ENCODE measurements at places on chromosomes 1 and 21. TPM values are rescaled to one million over a fixed set of nuclear protein-coding genes. Genes with fewer than 3 reads are reported as not detected.

DNA sequence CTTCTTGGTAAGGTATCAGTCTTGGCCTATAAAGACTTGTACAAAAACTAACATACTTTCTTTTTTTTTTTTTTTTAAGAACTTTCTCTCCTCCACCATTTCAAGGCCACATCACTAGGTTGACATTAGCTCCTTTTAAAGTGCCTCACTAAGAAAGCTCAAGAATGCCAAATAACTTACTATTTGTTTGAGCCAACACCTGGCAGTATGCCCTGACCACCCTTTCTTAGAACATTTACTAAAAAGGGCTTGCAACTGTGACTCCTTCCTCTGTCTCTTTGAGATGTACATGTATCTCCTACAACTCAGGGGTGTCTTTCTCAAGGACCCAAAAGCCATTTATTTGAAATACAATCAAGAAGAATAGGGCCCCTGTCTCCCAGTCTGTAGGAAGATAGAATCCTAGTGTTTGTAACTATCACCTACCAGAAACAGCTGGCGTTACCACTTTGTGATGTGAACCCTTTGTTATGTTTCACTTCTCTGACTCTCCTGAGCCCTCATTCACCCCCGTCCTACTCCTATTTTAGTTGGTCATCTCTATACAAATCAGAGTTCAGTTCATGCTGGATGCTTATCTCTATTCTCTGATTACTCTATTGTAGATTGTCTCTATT lies 12.2 kb upstream of the SAMD13 start:
- no peak for DNase-seq

GRCh38 chr1:240495601-240496000 lies 116.4 kb downstream of the GREM2 start:
- no peak for DNase-seq

OLFM3 gene
- 0.29 TPM for total RNA-seq

CD2 gene
- not detected for total RNA-seq

SYT6 gene
- total RNA-seq = 77.2 TPM

GRCh38 chr21:33402001-33402979 lies 923 bp upstream of the IFNGR2 start:
- DNase-seq = peak; percentile 60

DNA sequence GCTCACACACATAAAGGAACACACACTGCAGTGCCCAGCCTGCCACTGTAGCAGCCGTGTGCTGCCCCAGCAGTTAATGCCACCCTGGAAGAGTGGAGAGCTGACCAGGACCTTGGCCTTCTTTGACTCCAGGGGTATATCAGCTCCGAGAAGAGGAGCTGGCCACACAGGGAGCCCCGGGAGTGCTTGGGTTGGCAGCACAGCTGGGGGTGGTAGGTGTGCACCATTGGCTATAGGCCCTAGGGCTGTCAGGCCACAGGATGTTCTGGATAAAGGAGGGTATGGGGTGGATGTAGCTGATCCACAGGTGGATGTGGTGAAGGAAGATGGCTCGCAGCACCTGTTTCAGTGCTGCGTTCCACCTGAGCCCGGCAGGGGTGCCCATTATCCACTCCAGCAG lies 640.5 kb downstream of the PLPP3 start:
- no peak for DNase-seq

CD1E gene
- not detected for total RNA-seq

CA6 gene
- not detected for total RNA-seq

DNA sequence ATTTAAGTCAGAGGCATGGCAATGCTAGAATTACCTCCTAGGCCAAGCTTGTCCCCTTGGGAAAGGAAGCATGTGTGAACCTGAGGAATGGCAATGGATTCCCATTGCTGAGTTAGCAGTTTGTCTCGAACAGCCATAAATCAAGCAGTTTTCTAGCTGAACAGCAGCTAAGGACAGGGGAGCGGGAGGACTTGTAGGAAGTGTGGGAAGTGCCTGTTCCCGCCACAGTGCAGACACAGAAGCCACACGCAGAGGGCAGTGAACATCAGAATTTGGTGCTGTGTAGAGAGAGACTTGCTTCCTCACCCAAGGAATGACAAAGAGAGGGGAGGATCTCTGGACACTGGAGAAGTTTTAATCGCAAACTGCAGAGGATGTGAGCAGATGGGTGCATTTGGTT lies 3.8 kb downstream of the PHGDH start:
- DNase-seq = no peak

ADAR gene
- 236 TPM for total RNA-seq

DNA sequence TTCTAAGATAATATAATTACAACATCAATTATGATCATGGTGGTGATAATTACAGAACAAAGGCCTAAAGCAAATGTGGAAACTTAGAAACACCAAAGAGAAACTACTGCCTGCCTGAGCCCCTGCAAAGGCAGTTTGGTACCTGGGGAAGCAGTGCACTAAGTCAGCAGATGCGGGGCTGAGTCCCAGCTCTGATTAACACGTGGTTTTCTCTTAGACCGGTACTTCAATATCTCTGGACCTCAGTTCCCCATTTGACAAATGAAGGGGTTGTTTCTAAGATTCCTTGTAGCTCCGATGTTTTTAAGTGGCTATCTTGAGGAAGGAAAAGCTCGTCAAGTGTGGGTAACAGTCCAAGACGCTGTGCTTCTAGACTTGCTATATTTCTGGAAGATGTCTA lies 16.7 kb upstream of the PLEKHA6 start:
- no peak for DNase-seq

DNA sequence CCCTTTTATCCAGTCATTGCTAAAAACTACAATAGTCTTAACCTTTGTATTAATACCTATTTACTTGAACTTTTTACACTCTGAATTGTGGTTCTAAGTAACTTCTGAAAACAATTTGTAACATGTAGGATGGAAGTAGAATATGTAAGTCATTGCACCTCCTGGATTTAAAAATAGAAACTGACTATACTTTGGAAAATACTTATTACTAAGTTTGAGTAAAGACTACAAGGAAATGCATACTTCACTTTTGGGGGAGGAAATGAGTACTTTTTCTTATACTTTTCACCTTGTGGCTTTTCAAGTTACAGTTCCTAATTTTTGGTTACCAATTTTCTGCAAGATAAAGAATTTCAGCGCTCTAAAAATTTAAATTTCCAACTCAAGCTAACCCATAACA lies 8.7 kb downstream of the RGS18 start:
- DNase-seq = no peak

CHI3L1 gene
- total RNA-seq = not detected

- no peak for DNase-seq
Measured at GRCh38 chr1:110240476-110241210, 30.5 kb downstream of the KCNC4 start.

DNA sequence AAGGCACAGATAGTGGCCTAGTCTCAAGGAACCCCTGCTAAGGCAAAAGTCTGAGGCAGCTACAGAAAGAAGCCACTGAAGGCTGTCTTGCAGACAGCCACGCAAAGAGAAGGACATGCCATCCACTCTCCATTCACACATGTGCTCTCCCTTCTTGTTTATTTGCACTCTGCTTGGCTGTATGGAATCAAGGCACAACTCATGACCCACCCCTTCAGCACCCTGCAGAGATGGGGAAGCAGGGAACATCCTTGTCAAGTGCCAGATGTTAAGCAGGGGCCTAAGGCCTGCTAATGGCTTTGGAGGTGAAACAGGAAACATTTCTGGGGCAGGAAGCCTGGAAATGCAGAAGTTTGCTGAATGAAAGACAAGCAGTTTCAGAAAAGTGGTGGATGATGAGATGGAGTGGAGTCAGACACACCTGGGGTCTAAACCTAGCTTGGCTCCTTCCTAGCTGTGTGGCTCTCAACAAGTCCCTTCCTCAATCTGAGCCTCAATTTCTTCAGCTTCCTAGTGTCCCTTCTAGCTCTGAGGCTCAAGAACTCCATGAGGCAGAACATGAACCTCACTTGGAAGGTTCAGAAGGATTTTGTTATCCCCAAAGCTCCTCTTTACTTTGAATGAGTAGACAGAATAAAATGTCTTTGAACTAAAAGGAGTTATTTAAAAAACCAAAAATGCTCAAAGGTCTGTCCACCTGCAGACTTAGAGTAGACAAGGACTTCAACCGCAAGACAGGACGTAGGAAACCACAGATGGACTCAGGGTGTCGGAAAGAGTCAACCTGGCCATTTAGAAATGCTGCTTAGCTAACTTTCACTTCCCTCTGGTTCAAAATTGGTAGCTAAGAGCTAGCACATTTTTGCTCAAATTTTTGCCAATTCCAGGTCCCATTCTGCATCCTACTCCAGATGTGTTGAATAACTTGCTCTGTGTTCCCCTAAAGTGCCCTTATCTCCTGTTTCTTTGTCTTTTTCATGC lies 283.1 kb downstream of the PLPP3 start:
- no peak for DNase-seq

- peak; percentile 47 for DNase-seq
Measured at GRCh38 chr1:231421546-231421970, 529 bp downstream of the EGLN1 start.

IVL gene
- total RNA-seq = not detected
